ENCODE measurements at places on chromosomes 16 and 17. TPM values are rescaled to one million over a fixed set of nuclear protein-coding genes. Genes with fewer than 3 reads are reported as not detected.
A peak's percentile ranks its signal among the peaks of the same experiment; 100 is the strongest.

GRCh38 chr17:75553295-75554110, 28.0 kb downstream of the LLGL2 start:
- no peak for DNase-seq

DNA sequence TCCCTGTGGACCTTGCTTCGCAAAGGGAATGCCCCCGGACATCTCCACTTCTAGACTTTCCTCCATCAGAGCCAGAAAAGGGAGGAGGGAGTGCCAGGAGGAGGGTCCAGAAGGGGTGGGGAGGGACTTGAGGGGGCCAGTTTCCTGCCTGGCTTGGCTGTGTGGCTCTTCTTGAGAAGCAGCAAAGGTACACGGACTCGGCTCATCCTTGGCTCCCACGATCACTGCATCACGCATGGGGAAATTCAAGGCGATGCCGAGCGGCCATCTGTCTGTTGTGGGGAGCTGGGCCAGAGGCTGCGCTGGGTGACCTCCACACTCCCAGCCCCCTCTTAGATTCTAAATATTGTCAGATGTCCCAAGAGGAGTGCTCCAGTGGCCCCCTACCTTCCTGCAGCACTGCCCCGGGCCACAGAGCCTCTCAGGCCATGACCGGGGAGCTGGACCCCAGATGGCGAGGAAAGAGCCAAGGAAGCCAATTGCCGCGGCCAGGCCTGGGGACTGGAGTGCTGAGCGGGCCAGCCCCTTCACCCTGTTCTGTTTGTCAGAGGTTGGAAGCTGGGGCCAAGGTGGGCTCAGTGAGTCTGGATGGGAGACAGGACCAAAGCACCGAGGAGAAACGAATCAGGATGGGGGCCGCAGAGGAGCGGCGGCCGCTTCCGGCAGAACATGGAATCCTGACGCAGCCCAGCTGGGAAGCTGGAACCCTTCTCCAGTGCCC, 104.5 kb downstream of the RBFOX3 start:
- no peak for DNase-seq

DNA sequence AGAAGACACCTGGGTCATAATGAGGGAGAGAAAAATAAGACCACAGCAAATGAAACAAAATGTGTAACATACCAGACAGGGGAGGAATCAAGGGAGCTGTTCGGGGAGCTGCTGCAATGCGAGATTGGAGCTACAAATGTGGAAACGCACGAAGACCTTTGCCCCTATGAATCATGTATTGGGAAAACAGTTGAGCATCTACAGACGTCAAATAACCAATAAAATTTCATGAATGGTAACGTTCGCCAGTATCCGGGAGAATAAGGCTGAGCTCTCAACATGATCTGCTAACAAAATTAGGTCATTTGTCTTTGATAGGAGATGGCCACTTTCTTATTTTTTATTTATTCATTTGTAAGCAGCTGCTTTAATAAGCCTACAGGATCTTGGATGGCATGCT, 486.2 kb upstream of the RBFOX1 start:
- DNase-seq = no peak

DNA sequence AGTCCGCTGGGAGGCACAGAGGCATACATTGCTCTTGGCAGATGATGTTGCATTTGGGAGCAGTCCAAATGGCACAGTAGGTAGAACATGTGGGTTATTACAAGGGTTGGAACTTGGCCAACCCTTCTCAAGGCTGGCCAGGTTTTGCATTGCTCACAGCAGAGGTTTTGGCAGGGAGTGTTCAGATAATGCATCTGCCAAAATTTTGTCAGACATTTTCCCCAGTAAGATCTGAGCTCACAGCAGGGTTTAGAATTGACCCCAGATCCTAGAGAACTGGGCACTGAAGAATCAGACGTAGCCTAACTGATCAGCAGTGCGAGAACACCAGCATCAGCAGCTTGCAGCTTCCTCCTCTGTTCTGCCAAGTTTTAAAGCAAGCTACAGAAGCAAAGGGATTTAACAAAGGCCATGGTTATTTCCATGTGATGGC, 468.8 kb upstream of the KIF2B start:
- DNase-seq = no peak

- DNase-seq = no peak
Observed at GRCh38 chr17:16950488-16950887, 21.4 kb downstream of the TNFRSF13B start.

- no peak for DNase-seq
Observed at GRCh38 chr16:78198288-78198687, 98.8 kb downstream of the WWOX start.

GRCh38 chr16:50800074-50800473, 58.2 kb downstream of the CYLD start:
- DNase-seq = no peak

GRCh38 chr17:39684369-39685192, 3.3 kb downstream of the PGAP3 start:
- no peak for DNase-seq

GRCh38 chr17:65023791-65024190, 32.7 kb downstream of the GNA13 start:
- no peak for DNase-seq

- DNase-seq = no peak
Observed at GRCh38 chr17:67620636-67621035, 97.1 kb upstream of the NOL11 start.

- peak; percentile 79 for DNase-seq
Observed at GRCh38 chr16:48609652-48610029, 339 bp downstream of the N4BP1 start.

DNA sequence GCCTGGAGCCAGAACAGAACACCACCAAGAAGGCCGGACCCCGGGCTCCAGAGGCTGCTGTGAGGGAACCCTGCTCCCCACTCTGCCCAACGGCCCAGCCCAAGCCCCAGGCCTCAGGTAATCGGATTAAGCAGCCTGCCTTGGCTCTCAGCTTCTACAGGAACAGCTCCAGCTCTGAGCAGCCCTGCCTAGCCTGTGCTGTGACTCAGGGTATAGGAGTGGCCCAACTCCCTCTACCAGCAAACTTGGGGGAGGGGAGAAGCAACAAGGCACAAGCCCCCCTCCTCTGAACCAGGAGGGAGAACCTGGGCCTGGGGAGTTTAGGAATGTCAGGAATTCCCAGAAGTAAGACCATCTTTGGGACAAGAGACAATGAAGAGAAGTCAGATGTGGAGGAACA, 849 bp upstream of the SOX15 start:
- no peak for DNase-seq

DNA sequence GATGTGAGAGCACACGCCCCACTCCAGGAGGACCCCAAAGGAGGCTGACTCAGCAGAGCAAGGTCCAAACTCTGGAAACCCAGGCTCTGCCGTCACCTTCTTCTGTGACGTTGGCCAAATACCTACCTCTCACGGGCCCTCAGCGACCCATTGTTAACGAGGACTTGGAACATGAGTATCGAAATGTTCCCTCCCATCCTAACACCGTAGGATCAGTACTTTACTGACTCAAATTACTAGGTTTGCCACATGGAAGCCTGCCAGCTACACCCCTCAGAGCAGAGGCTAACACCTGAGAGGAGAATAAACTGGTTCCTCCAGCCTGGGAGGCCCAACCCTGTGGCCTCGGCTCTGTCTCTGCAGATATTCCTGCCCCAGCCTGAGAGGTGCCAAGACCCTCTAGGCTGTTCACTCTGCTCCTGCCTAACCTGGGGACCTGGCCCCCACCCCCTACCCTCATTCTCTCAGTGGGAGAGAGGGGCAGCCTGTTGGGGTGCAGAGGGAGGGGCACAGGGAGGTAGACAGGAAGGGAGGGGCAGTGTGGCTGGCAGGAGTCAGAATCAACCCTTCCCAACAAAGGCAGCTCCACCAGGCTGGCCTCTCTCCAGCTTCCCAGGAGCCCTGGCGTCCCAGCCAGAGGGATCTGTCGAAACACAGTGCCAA, 4.4 kb downstream of the PITPNM3 start:
- no peak for DNase-seq

GRCh38 chr17:58303971-58304749, 23.4 kb upstream of the MPO start:
- DNase-seq = no peak

DNA sequence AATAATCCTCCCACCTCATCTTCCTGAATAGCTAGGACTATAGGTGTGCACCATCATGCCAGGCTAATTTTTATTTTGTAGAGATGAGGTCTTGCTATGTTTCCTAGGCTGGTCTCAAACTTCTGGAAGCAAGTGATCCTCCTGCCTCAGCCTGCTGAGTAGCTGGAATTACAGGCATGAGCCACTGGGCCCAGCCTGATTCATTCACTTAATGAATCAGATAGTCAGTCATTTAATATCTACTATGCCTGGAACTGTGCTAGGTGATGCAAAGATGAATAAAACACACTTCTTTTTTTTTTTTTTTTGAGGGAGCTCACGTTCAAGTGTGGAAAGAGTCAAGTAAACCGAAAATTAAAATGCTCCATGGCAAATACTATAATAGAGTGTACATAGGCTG, 39.4 kb downstream of the EFCAB13 start:
- no peak for DNase-seq

DNA sequence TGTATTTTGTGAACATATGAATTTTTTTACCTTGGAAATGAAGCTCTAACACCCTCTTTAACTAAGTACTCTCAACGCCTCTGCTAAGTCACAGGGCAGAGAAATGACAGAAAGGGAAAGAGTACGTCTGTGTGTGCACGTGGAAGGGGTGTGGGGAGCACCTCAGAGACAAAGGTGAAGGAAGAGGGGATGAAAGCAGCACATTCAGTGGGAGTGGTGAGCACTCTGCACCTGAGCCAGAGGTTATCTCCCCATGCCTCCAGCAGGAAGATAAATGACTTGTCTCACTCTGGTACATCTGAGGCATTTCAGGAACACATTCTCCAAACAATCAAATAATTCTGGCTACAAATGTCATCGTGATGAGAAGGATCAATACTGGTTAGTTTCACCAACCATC, 15.0 kb downstream of the GNA13 start:
- DNase-seq = no peak

GRCh38 chr16:81127051-81127450, 30.9 kb upstream of the GCSH start:
- DNase-seq = no peak

- no peak for DNase-seq
Observed at GRCh38 chr16:77009453-77009852, 181.5 kb upstream of the MON1B start.

DNA sequence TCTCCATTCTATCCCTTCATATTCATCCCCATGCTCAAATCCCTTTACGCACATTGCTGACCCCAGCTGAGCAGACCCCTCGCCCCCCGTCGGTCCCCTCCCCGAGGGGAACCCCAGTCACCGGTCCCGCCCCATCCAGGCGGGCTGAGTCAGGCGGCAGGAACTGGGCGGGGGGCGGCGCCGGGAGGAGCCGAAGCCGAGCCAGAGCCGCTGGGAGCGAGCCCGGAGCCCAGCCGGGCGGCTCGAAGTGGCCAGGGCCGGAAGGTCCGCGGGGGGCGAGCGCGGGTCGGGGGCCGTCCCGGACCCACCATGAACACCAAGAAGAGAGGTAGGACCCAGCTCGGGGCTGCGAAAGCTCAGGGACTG, 8.6 kb downstream of the RIPOR1 start:
- DNase-seq = peak; percentile 80

- no peak for DNase-seq
Observed at GRCh38 chr16:51636920-51637769, 486.1 kb upstream of the SALL1 start.

GRCh38 chr17:83106056-83106588, 26.7 kb downstream of the METRNL start:
- DNase-seq = no peak

- no peak for DNase-seq
Observed at GRCh38 chr16:86982347-86982596, 334.9 kb downstream of the C16orf95 start.

- no peak for DNase-seq
Observed at GRCh38 chr17:21089933-21090901, 36.5 kb upstream of the DHRS7B start.

GRCh38 chr17:18246880-18247612, 11.5 kb downstream of the FLII start:
- peak; percentile 83 for DNase-seq

DNA sequence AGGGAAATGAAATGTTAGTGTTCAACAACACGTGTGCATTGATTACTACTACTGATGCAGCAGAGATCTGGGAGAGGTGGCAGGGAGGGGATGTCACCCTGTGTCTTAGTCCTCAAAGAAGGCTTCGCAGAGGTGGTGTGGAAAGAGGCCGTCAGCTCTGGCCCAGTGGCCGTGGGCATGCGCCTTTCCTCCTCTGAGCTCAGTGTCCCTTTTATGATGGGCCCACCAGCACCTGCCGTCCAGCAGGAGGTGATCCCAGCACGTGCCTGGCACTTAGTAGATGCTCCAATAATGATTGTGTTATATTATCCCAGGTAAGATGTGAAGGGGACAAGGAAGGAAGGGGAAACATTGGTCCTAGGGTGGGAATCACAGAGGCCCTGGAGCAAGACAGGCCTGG, 106.2 kb downstream of the CLEC16A start:
- no peak for DNase-seq

DNA sequence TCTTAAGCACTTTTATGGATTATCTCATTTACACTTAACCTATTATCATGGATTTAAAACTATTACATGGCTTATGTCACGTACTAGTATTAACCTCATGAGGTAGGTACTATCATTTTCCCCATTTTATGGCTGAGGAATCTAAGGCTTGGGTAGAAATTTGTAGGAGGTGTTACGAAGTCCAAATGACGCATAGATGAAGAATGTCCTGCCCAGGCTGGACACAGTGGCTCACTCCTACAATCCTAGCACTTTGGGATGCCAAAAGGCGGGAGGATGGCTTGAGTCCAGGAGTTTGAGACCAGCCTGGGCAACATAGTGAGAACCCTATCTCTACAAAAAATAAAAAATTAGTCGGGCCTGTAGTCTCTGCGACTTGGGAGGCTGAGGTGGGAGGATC, 4.8 kb upstream of the C1QL1 start:
- no peak for DNase-seq

- no peak for DNase-seq
Observed at GRCh38 chr17:43365356-43365755, 33.4 kb upstream of the ARL4D start.

Gene SNAI3
- 0.53 TPM for total RNA-seq

Gene TBC1D3I
- total RNA-seq = 0.36 TPM

Gene MAP2K6
- 7.7 TPM for total RNA-seq

Gene PSMD11
- 58.8 TPM for total RNA-seq

Gene CES3
- 0.71 TPM for total RNA-seq

Gene CHRNB1
- 6.3 TPM for total RNA-seq

Gene HSF5
- 0.27 TPM for total RNA-seq

Gene LRRC75A
- total RNA-seq = 7.0 TPM

Gene ITGAX
- 41.1 TPM for total RNA-seq

Gene RAC3
- total RNA-seq = 4.0 TPM

Gene LRRC37A
- 4.3 TPM for total RNA-seq

Gene CBFA2T3
- 8.2 TPM for total RNA-seq

Gene SDK2
- total RNA-seq = 10.8 TPM

Measured in sciatic nerve (tissue), 2 donors.